Activated CD8-positive, alpha-beta T cell treated with anti-CD3 and anti-CD28 coated beads for 36 hours (primary cell): ENCODE measurements at places on chromosomes 5 and 9.

- no peak for DNase-seq
Measured at GRCh38 chr5:153881687-153882086, 157.0 kb downstream of the FAM114A2 start.

GRCh38 chr9:121269642-121270254, 1.8 kb downstream of the GSN start:
- no peak for DNase-seq

DNA sequence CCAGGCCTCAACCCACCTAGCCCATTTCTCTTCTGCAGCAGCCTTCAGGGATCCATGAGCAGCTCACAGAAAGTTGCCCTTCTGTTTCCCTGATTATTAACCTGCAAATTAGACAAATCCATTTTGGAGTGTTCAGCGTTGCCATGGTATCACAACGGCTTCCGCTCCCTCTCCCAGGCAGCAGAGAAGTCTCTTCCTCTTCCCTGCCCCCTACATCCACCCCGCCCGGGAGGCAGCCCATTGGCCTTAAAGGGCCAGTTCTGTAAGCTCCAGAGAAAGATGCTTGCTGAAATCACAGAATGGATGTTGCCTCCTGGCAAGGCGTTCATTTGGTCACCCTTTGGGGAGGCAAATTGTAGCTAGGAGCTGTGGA, 47.7 kb upstream of the BOD1 start:
- DNase-seq = no peak

DNA sequence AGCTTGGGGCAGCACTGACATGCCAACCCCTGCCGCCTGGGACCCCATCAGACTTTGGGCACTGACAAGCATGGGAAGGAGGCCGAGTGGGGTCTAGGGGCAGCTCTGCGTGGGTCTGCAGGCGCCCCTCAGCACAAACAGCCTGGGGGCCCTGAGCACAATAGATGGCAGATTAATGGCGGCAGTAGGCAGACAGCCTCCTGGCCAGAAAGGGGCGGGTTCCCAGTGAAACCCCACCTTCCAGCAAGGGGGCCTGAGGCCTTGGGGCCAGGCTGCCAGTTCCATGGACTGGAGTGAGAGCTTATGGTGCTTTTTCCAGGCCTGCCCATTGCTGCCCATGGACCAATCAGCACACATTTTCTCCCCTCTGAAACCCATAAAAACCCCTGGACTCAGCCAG, 2031.2 kb downstream of the EFNA5 start:
- DNase-seq = no peak

GRCh38 chr9:93187574-93187973, 3.6 kb downstream of the WNK2 start:
- DNase-seq = no peak

DNA sequence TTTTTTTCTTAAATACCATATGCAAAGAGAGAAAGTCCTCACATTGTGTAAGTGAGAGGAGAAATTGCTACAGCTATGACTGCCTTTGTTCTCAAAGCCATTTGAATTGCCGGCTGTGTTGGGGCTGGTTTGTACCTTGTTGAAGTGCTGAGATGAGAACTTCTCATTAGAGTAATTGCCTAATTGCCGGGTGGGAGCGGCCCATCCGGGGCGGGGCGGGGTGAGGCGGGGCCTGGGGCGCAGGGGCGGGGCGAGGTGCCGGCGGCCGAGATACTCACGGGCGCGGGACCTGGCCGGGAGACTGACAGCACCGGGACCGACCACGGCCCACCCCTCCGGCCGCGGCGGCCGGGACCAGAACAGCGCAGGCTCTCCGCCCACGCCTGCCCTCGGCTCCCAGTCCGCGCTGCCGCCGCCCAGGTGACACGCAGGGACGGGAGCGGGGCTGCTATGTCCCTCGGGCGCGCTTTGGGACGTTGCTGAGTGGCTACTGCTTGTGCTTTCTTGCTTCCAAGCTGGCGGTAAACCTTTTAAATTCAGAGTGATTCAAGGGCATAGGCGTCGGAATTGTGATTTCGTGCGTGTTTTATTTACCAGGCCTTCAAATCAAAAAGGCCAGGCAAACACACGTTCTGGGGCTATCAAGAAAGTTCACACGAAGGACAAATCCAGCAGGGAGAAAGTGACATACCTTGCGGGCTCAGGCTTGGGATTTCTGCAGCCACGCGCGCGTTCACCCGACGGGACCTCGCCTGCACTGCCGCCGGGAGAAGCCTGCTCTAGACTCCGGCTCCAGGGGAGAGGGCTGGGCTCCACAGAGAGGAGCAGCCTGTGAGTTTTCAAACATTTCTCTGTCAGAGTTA, 269.1 kb downstream of the FANCC start:
- peak; percentile 53 for DNase-seq

DNA sequence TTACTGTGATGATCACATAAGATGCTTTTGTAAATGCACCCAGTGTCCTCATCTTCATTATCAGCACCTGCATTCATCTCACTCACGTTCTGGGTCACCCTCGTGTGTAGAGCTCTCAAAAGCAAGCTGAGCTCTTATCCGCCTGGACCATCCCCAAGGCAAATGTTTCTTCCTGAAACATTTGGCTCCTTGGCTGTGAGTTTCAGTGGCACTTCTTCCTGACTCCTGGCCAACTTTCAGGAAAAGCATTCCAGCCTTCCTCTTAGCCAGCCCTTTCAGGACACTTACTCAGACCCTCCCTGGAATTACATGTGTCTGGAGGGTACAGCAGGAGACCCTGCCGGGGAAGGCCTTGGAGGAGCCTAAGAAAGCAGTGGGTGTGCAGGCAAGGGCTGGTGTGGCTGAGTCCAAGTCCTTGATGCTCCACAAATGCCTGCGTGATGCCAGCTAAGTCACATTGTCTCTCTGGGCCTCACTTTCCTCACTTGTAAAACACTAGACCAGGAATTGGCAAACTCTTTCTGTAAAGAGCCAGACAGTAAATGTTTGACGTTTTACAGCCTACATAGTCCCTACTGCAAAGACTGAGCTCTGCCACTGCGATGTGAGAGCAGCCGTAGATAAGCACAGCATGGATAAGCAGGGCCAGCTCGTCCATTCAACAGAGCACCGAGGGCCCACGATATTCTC, 72.1 kb downstream of the PDE6A start:
- DNase-seq = no peak

DNA sequence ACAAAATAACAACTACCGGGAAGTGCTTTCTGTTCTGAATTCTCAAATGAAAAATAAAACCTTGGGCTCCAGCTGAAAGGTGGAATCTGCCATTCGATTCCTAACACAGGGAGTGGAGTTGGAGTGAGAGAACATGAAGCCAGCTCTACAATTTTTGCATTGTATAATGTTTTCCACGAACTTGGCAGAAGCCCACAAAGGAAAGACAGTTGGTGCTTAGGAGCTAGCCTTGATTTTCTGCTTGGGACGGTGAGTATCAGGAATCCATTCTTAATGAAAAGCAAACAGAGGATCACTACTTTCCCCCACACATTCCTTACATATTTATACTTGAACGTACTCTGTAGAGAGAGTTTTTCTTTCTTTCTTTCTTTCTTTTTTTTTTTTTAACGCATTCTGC, 74.2 kb upstream of the FBXL7 start:
- no peak for DNase-seq

DNA sequence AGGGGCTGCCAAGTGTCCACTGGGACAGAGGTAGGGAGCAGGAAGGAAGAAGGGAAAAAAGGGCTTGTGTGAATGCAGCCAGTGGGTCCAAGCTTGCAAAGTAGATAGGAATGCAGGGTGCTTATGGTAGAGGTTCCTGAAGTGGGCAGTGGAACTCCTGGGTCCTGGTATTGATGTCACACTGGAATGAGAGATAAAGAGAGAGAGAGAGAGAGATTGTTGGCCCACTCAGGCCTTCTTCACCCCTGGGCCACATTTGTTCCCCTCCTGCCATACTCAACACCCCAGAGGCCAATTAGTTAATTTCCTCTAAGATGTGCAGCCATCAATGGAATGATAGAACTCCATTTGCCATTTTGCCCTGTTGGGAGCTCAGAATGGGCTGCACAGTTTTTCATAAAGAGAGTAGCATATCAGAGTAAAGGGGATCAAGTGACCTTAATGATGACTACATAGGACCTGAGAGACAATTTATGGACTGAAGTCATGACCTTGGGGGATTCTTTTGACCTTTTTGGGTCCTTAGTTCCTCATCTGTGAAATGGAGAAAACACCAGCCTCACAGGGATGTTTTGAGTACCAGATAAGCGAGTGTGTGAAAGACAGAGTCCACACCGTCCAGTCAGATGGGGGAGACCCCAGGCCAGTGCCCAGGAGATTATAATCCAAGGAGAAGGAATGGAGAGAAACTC, 52.9 kb downstream of the PPARGC1B start:
- no peak for DNase-seq

- DNase-seq = no peak
Measured at GRCh38 chr9:115739096-115739875, 414.3 kb upstream of the PAPPA start.

DNA sequence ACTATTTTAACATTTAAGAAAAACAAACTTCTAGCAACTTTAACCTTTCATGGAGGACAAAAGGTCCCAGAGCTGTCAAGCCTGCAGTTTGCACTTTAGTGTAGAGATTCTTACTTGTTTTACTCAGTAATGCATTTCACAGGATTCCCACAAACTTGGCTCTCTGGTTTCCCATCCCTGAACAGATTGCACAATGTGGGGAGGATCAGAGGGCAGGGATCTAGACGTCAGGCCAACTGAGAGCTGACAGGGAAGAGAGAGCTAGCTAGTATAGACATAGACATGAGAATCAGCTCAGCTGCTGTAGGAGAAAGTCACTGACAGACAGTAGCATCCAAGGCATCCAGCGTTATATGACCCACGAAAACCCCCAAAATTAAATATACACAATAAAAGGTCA, 20.9 kb upstream of the BNIP1 start:
- no peak for DNase-seq

DNA sequence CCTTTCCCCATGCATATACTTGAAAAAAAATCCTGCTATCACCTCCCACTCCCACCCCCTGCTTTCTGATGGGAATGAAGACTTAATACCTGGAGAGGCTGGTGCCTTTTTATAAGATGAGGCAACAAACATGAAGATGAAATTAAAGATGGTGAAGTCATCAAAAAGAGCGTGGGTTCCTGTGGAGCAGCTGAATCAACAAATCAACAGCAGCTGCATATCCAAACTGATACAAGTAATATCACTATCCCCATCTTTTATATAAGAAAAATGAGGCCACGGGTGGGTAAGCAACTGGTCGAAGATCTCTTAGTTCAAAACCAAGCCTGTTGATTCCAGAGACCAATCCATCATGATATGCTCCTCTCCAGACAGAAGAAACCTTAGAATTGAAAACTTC, 268.5 kb downstream of the ENC1 start:
- DNase-seq = no peak

DNA sequence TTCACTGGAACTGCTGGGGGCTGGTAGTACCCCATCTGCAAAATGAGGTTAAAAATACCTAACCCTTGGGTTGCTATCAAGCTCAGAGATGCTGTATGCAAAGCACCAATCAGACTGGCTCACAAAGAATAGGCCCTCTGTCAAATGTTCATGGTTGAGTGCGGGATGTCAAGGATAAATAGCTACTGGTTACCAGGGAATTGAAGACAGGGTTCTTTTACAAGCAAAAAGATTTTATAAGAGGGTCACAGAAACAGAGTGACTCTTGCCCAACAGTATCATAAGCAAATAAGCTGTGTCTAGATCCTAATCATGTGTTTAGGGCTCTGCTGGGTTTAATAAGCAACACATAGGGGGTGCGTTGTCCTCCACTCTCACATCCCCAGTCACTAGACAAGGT, 11.9 kb downstream of the SYK start:
- DNase-seq = no peak

DNA sequence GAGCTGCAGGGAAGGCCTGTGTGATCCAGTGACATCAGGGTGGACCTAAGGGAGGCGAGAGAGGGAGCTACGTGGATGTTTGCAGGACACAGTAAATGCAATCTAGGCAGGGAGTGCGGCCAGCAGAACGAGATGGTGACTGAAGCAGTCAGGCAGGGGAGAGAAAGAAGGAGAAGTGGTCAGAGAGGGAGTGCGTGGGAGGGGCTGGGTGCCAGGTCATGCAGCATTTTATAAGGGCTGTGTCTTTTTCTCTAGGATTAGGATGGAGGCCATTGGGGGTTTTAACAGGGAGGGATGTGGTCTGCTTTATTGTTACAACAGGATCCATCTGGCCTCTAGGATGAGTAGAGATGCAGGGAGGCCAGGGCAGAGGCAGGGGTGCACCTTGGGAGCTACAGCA, 80.4 kb downstream of the DCP2 start:
- DNase-seq = no peak

DNA sequence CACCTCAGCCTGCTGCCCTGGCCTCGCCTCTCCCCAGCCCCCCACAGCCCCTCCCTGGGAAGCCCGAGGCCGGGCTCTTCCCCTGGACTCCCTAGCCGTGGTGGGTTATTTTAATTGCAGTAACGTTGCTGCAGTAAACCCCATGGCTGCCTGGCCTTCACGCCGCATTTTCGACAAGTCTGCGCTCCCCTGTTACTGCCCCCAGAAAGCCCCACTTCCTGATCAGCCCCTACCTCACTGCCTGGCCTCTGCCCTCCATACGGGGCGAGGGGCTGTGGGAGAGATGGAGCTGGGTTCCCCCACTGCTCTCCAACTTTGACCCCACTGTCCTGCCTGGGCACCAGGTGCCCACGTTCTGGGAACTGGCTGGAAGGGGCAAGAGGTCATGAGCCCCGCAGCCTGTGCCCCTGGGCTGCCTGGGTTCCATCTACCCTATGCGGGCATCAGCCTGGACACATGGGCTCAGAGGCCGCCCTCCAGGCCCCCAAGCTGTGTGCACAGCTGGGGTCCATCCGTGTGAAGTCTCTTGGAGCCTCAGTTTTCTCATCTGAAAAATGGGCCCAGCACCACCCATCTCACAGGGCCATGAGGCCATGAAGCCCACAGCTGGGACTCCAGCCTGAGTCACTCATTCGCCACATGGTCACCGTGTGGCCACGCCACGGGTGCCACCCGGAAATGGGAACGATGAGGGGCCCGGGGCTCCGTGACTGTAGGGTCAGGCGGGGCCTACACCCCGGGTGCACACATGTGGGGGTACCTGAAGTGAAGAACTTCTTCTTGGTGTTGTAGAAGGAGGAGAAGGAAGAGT, 11.5 kb downstream of the EGFL7 start:
- no peak for DNase-seq

DNA sequence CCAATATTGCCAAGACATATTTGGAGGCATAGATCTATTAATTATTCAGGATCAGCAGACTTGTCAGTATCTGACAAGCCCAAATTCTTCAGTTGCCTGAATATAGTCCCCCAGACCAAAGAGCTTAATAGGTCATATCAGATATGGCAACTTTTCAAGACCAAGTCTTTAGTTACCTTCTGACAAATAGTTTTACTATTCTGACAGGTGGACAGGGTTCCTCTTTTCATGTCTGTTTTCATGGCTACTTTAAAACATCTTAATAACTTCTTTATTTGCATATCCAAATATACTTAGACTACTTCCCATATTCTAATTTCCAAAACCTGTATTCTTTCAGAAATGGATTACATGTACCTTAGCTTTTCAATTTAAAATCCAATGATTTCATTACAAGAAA, 65.4 kb downstream of the AUH start:
- DNase-seq = no peak

- DNase-seq = peak; percentile 25
Measured at GRCh38 chr9:76571743-76572146, 112.8 kb downstream of the GCNT1 start.

GRCh38 chr5:55347786-55348185, 40.0 kb downstream of the MTREX start:
- no peak for DNase-seq
